Aorta (tissue), 5 donors: ENCODE measurements at places on chromosomes 7 and 10. TPM values are rescaled to one million over a fixed set of nuclear protein-coding genes. Genes with fewer than 3 reads are reported as not detected.

SEC23IP gene
- 52.0 TPM for total RNA-seq

CPXM2 gene
- 116 TPM for total RNA-seq

FAM25C gene
- not detected for total RNA-seq

WDFY4 gene
- 7.3 TPM for total RNA-seq

FAM25G gene
- total RNA-seq: not detected

OR6V1 gene
- total RNA-seq: not detected

LRRD1 gene
- 0.51 TPM for total RNA-seq

LDB3 gene
- total RNA-seq: 132 TPM

TMEM130 gene
- 20.8 TPM for total RNA-seq

TRPV6 gene
- not detected for total RNA-seq

AKR1C8 gene
- 0.30 TPM for total RNA-seq

ITPRID1 gene
- total RNA-seq: 0.09 TPM

POLR2J2 gene
- total RNA-seq: 22.1 TPM

TEX36 gene
- not detected for total RNA-seq

ZNF282 gene
- 21.4 TPM for total RNA-seq

CYP2C19 gene
- not detected for total RNA-seq

AOC1 gene
- total RNA-seq: 0.72 TPM

CCL26 gene
- total RNA-seq: 1.9 TPM

ARL3 gene
- total RNA-seq: 8.2 TPM

TACC2 gene
- 60.7 TPM for total RNA-seq

GAD2 gene
- total RNA-seq: not detected

RNF148 gene
- 1.5 TPM for total RNA-seq

CDK1 gene
- total RNA-seq: 2.1 TPM
